ENCODE measurements at places on chromosomes 3 and 15. TPM values are rescaled to one million over a fixed set of nuclear protein-coding genes. Genes with fewer than 3 reads are reported as not detected.

- no peaks in the 10 kb centered on the region for H3K36me3 ChIP-seq
- H3K27me3 ChIP-seq: no peaks in the 10 kb centered on the region
- no peak overlapping the region for H3K27ac ChIP-seq
- no peaks in the 10 kb centered on the region for H3K4me1 ChIP-seq
- no peak overlapping the region for H3K4me3 ChIP-seq
These were observed 14.5 kb upstream of the IL16 start for GRCh38 chr15:81182031-81182755.

- peak overlapping the region; percentile 38 for H3K27ac ChIP-seq
- H3K4me1 ChIP-seq: peaks cover 3% of the 10 kb centered on the region
- no peaks in the 10 kb centered on the region for H3K27me3 ChIP-seq
- DNase-seq: peak; percentile 69
These were observed 22.2 kb downstream of the UACA start for GRCh38 chr15:70741107-70741531.

DNA sequence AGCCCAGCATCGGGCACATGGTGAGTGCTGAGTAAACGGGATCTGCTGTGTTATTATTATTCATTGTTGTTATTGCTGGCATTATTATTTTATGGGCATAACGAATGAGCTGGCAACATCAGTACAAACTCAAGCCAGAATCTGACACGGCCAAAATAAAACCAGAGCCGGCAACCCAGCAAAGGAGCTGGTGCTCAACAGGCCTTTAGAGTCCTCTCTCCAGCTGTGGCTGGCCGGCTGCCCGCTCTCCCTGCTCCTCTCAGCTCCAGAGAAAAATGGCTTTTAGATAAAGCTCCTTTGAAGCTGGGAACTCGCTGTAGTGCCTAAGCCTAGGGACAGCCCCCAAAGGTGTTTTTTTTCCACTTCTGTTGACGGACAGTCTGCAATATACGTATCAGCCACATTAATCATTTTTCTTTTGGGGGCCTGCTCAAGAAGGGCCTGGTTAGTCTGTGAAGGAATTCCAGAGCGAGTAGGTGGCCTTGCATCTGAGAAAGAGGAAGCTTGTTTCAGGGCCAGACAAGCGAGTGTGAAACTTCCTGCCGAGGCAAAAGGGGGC is 193.9 kb upstream of the UBE2E1 start:
- H3K27ac ChIP-seq: peak overlapping the region; percentile 60
- no peak overlapping the region for H3K4me3 ChIP-seq
- DNase-seq: no peak
- no peaks in the 10 kb centered on the region for H3K27me3 ChIP-seq
- peaks cover 2% of the 10 kb centered on the region for H3K4me1 ChIP-seq
- no peaks in the 10 kb centered on the region for H3K36me3 ChIP-seq

DNA sequence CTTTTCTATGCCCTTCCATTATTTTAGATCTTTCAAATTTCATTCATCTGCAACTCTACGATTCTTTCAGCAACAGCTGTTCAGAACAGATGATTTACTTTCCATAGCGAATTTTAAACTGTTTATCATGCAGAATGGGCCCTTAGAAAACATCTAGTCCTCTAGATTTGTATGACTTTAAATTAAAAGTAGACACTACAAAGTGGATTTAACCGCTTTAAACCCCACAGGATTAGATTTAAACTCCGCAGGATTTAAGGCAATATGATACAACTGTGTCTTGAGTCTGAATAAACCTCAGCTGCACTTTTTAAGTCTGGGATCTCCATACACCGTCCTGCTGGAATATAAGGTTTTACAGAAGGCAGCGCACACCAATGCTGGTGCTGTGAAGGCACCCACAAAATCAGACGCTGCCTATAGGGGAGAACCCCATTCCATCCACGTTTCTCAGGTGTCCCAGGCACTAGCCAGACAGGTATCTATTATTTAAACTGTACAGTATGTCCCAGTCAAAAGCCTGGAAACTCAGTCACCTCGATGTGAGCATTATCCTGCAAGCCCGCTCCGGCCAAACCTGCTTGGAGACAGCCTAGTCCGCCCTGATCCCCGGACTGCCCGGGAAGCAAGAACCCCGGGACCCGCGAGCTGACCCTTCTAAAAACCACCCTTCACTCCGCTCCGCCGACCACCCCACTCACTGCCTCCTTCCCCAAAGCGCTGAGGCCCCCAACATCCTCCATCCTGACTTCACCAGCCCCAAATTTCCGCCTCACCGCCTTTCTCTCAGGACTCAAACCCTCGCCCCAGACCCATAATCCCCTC is 768 bp downstream of the ANO10 start:
- H3K4me3 ChIP-seq: peak overlapping the region; percentile 82
- H3K4me1 ChIP-seq: peaks cover 4% of the 10 kb centered on the region
- H3K27ac ChIP-seq: peak overlapping the region; percentile 75
- no peaks in the 10 kb centered on the region for H3K36me3 ChIP-seq
- no peaks in the 10 kb centered on the region for H3K27me3 ChIP-seq
- DNase-seq: peak; percentile 64

DNA sequence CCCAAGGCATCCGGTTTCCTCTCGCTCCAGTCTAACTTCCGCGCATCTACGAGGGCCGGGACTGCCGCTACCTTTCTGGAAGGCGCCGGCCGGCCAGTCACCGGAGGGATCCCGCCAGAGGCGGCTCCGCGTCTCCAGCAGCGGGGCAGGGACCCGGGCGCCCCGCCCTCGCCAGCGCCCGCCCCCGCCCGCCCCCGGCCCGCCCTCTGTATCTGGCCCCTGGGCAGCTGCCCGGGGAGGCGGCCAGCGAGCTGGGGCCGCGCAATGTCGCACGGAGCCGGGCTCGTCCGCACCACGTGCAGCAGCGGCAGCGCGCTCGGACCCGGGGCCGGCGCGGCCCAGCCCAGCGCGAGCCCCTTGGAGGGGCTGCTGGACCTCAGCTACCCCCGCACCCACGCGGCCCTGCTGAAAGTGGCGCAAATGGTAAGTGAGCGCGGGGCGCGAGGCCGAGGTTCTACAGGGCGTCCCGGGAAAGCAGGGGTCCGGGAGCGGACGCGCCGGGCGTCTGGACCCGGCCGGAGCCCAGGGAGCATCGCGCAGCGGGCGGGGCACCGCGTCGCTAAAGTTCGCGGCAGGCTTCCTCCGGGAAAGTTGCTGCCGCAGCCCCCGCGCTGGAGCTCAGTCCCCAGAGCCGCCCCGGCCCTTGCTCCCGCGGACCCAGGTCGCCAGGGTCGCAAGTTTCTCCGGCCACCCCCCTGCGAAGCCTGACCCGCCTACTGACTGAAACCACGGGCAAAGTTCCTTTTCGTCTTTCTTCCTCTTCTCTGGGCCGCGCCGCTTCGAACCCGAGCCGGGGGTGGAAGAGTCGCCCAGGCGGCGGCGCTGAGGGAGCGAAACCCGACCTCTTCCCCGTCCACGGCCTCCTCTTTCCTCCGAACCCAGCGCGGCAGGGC is at the start of gene CMTM7:
TSS of gene CMTM7 (plus strand) at position 211 of the 893 bp plus-strand sequence. CDS start at position 265, 54 bp downstream.
- no peaks in the 10 kb centered on the region for H3K27me3 ChIP-seq
- DNase-seq: peak; percentile 79
- H3K36me3 ChIP-seq: no peaks in the 10 kb centered on the region
- H3K4me3 ChIP-seq: peak within 1 kb of the TSS; percentile 57
- peak within 1 kb of the TSS; percentile 59 for H3K27ac ChIP-seq
- no peaks in the 10 kb centered on the region for H3K4me1 ChIP-seq

GRCh38 chr3:105233010-105233409 is 133.7 kb upstream of the ALCAM start:
- no peak overlapping the region for H3K4me3 ChIP-seq
- H3K4me1 ChIP-seq: no peaks in the 10 kb centered on the region
- no peak overlapping the region for H3K27ac ChIP-seq
- no peaks in the 10 kb centered on the region for H3K36me3 ChIP-seq
- no peak for DNase-seq
- H3K27me3 ChIP-seq: no peaks in the 10 kb centered on the region

GRCh38 chr3:74787011-74787410 is 172.6 kb upstream of the CNTN3 start:
- no peaks in the 10 kb centered on the region for H3K4me1 ChIP-seq
- H3K27me3 ChIP-seq: no peaks in the 10 kb centered on the region
- no peak for DNase-seq
- H3K27ac ChIP-seq: no peak overlapping the region
- no peak overlapping the region for H3K4me3 ChIP-seq

DNA sequence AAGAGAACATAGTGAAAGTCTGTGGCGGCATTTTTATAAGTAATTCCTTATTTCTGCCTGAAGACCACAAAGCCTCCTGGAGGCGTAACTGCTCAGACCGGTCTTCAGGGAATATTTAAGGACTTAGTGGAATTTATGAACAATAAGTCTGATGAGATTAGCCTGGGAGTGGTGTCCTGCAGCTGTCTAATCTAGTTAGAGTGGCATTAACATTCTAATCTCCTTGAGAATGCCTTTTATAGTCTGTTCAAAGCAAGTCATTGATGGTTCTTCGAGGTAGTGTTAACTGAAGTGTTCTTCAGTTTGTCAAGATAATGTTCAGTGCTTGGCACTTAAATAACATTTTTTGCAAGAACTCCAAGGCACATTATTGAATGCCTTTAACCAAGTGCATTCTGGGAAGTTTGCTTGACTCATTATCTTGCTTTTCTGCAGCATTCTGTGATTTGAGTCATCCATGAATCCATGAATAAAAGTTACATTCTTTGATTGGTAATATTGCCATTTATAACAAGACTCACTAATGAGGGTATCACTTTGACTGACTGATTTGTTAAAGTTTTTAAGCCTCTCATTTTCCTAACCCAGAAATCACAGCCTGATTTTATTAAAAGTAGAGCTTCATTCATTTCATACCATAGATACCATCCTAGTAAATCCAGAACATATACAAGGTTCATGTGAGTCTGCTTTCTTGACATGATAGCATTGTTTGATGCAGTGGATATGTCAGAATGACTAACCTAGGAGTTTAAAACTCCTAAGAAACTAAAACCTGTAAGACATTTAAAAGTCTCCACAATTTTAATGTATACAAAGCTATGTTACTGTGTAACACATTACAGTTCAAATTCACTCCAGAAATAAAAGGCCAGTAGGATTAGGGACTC is 12.5 kb downstream of the RBM5 start:
- H3K27ac ChIP-seq: no peak overlapping the region
- H3K4me1 ChIP-seq: no peaks in the 10 kb centered on the region
- peaks cover 48% of the 10 kb centered on the region for H3K36me3 ChIP-seq
- no peak for DNase-seq
- no peak overlapping the region for H3K4me3 ChIP-seq

PRTG gene
- total RNA-seq: 1.2 TPM

MELTF gene
- 31.2 TPM for total RNA-seq

LZTFL1 gene
- 11.4 TPM for total RNA-seq
